ENCODE measurements at places on chromosomes 12 and 14.

- no peak for DNase-seq
Measured at GRCh38 chr12:52644078-52644415, 8.0 kb downstream of the KRT2 start.

DNA sequence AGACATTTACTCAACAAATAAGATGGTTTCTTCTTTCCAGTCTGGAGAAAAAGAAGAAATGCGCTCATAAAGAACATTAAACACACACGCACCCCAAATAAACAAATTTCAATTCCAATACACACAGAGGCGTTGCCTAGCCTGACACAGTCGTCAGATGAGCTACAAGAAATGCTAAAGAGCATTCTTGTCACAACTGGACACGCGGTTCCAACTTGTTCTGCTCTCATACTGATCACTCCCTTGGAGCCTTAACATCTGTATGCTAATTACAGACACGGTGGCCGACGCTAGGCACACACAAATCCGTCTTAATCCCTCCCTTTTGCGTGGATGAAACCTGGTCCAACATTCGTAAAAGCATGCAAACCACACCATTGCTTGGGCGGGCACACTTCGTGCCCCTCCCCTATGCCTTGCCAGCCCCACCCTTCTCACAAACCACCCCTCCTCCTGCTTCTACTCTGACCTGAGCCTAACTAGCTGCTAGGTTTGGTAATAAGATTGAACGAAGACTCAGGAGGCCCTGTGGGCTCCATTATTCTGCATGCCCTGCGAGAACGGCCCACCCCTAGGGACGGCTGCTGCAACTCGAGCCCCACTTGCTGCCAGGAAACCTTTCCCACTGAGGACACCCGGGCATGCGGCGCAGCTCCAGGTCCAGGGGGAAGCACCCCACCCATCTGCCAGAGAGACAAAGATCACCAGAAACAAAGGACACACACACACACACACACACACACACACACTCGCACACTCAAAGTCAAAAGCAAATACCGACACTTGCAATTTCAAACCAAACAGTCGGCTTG lies 1.2 kb downstream of the KCNK10 start:
- no peak for DNase-seq

DNA sequence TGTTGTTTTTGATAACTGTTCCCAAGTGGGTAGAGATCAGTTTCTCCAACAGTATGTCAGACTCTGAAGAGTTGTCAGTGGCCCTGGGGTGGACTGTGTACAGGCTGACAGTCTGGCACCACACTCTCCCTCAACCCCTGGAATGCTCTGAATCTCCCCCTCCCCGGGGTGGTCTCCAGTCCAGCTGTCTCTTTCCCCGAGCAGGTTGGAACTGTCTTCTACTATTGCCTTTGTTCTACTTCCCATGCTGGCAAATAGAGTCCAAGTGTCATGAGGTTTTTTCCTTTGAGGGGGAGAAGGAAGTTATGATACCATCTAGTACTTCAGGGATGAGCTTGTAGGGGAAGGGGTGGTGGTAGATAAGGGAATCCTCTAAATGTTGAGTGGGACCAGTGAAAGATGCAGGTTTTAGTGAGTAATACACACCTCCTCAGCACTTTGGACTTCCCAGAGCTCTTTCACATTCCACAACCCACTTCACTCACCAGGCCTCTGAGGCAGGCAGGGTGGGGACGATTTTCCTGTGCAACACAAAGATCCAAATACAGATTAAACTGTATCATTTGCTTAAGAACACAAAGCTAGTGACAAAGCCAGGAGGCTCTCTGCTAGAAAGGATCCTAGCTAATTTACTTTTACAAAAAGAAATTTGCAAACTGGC lies 170.7 kb upstream of the GZMB start:
- DNase-seq: no peak

- DNase-seq: no peak
Measured at GRCh38 chr12:12445165-12445881, 88.4 kb downstream of the BORCS5 start.

DNA sequence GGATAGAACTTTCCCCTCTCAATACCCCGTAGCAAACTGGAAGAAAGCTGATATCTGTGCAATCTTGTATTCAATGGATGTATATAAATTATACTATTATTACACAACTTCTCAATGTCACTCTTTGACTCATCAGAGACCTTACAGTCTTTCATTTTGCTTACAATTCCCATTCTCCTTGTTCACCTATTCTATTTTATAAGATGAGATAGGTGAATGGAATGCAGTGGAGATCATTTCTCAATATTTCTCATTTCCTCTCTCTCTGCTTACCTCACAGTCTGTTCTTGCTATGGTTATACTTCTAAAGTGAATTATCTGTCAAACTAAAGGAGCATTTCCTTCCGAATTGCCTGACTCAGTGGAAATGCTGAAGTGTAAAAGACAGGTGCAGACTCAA lies 14.9 kb downstream of the FOXA1 start:
- DNase-seq: no peak

GRCh38 chr12:50933459-50934124 lies 18.8 kb upstream of the HIGD1C start:
- DNase-seq: no peak

DNA sequence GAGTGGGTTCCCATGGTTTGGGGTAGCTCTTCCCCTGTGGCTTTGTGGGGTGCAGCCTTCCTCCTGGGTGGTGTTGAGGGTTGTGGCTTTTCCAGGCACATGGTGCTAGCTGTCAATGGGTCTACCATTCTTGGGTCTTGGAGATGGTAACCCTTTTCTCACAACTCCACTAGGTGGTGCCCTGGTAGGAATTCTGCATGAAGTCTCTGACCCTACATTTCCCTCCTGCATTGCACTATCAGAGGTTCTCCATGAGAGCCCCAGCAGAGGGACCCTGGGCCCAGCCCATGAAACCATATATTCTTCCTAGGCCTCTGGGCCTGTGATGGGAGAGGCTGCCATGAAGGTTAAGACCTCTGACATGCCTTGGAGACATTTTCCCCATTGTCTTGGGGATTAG lies 1093.3 kb downstream of the SLC16A7 start:
- no peak for DNase-seq

DNA sequence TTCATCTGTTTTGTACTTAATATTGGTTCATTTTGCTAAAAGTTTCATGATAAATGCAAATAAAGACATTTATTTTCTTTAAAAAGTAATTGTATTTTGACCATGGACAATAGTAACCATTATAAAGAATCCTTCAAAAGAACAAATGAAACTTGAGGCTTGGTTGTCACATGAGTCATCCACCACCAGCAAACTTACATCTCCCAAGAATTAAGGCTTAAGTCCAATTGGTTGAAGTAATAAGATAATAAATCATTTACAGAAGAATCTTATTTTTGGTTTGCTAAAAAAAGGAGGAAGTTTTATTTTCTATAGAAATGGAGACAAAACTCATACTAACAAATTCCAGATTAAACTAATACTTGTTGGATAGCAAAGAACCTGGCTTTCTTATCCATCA lies 84.8 kb upstream of the KITLG start:
- no peak for DNase-seq

- no peak for DNase-seq
Measured at GRCh38 chr14:28584951-28585350, 181.6 kb upstream of the FOXG1 start.

DNA sequence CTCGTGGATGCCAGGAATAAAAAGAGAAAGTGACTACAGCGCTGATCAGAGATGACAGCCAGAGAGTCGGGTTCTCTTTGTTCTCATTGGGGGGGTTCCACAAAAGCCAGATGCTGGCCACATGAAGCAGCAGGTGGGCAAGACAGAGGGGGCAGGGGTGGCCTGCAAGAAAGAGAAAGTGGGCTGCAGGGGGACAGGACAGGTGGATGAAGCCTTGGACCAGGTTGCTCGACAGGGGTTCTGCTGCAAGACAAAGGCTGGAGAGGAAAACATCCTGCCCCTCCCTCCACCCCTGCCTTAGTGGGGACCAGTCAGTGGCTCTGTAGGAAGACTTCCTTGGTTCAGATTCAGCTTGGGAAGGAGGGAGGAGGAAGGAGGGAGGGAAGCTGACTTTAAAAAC lies 126.2 kb downstream of the KSR2 start:
- no peak for DNase-seq

GRCh38 chr12:107798580-107798979 lies 24.1 kb downstream of the ASCL4 start:
- DNase-seq: no peak

- no peak for DNase-seq
Measured at GRCh38 chr12:56104815-56105608, 653 bp downstream of the PA2G4 start.

- no peak for DNase-seq
Measured at GRCh38 chr14:24851837-24852236, 198.1 kb downstream of the STXBP6 start.

- no peak for DNase-seq
Measured at GRCh38 chr12:2895511-2895910, 4.8 kb downstream of the TULP3 start.

- no peak for DNase-seq
Measured at GRCh38 chr14:56998728-56999127, 188.4 kb upstream of the OTX2 start.

GRCh38 chr14:52268279-52269061 lies 972 bp downstream of the PTGDR start:
- DNase-seq: no peak
